ENCODE measurements at places on chromosomes 7 and 10.

GRCh38 chr7:117118579-117119180, 165.4 kb downstream of the ST7 start:
- no peak for DNase-seq

- DNase-seq = no peak
Observed at GRCh38 chr7:35992436-35992835, 160.6 kb upstream of the EEPD1 start.

- DNase-seq = no peak
Observed at GRCh38 chr7:41459183-41459582, 243.7 kb downstream of the INHBA start.

DNA sequence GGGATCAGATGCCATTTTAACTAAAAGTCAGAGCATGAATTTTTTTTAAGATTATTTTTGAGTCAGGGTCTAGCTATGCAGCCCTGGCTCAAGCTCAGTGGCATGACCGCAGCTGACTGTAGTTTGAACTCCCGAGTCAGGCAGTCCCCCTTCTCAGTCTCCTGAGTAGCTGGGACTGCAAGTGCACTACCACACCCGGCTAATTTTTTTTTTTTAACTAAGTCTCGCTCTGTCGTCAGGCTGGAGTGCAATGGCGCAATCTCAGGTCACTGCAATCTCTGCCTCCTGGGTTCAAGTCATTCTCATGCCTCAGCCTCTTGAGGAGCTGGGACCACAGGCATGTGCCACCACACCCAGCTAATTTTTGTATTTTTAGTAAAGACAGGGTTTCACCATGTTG, 7.8 kb downstream of the TAS2R41 start:
- DNase-seq = no peak

DNA sequence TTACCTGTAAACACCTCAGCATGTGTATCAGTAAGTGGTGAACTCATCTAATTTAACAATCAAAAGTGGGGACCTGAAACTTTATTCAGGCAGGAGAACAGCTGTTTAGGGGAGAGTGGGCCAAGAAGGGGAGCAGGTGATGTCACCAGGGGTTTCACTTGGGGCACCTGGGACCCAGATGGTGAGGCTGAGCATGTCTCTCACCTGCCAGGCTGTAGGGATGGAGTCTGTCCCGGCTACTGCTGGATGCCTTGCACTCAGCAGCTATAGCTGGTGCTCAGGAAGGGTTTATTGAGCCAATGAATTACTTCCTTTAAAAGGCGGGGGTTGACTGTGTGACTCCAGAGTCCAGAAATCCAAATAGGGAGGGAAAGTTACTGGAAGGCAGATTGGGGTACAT, 23.0 kb downstream of the CDH23 start:
- DNase-seq = no peak

DNA sequence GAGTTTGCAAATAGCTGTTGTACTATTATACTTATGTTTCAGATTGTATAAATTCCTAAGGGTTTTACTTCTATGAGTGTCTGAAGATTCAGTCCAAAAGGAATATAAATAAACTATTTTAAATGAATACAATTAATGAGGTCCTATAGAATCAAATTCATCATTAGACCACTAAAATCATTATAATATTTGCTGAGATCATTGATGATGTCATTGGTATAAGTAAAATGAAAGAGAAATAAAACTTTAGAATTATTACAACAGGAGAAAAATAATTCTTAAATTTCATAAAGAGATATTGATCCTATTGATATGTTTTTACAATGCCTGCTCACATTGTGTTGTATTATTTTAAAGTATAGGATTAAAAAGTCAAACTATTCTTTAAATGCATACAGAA, 544.0 kb upstream of the ZWINT start:
- DNase-seq = no peak

DNA sequence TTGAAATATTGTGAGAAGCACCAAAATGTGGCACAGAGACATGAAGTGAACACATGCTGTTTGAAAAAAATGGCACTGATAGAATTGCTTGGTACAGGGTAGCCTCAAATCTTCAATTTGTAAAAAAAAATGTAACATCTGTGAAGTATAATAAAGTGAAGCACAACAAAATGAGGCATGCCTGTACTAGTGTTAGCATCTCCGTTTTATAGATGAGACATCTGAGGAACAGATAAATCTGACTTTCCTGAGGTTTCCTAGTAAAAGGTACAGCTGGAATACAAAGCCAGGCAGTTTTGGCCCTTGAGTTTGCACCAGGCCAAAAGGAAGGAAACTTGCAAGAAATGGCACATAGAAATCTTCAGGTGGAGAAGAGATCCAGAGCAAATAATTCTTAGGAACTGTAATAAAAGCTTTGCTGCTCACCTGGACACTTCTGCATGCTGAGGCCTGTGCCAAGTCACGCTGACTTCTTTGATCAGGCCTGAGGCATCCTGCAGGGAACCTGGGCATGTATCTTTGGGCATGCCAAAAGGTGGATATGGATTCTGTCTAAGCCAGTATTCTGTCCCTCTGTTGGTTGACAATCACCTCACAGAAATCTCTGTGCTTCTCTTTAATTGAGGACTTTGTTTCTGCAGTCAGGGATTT, 251.5 kb upstream of the PLPP4 start:
- DNase-seq = no peak

DNA sequence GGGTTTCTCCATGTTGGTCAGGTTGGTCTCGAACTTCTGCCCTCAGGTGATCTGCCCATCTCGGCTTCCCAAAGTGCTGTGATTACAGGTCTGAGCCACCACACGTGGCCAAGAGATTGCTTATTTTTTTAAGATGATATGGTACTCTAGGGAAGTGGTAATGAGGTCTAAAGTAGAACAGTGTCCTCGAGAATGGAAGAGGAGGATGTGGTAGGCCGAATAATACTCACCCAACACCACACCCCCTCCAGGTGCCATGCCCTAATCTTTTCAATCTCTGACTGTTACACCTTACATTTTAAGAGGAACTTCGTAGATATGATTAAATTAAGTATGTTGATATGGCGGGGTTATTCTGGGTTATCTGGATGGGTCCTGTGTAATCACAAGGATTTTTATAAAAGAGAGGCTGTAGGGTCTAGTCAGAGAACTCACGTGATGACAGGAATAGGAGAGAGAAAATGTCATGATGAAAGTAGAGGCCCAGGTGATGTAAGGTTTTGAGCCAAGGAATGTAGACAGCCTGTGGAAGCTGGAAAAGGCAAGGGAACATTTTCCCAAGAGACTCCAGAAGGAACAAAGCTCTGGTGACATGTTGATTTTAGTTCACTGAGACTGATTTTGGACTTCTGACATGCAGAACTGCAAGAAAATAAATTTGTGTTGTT, 29.5 kb downstream of the CDK13 start:
- DNase-seq = no peak

Measured in NCI-H187 treated with DMSO at 0.1 percent for 48 hours (cell line).